Fibroblast of mammary gland (primary cell): ENCODE measurements at places on chromosomes 2 and 18.

DNA sequence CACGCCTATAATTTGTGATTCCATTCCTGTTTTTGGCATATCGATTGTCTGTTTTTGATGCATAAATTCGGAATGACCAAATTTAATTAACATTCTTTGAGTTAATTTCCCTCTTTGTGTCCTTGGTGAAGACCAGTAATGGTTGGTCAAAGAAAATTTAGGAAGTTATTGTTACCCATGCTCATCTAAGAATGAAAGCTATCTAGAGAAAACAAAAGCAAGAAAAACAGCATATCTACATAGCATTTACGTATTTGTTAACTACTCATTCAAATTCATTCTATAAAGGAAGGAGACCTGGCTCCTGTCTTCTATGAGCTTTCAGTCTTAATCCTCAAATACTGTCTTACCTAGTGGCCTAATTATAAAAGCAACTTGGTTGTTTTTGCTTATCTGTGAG, 59.2 kb upstream of the CHST9 start:
- DNase-seq = no peak

GRCh38 chr2:190023860-190024259, 38.7 kb downstream of the MSTN start:
- DNase-seq = peak; percentile 62

DNA sequence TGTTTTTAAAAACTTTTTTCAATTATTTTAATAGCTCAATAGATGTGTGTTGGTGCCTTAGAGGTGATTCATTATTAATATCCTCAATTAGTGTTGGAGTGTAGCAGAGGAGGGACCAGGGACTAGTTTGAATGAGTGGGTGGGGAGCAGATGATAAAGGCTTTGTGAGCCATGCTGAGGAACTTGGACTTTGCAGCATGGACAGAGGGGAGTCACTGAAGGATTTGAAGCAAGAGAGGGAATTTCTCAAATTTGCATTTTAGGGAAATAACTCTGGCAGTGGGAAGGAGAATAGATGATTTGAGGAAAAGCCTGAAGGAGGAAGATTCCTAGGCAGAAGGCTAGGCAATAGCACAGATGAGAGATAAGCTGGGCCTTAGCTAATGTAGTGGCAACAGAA, 42.3 kb upstream of the RMND5A start:
- no peak for DNase-seq

DNA sequence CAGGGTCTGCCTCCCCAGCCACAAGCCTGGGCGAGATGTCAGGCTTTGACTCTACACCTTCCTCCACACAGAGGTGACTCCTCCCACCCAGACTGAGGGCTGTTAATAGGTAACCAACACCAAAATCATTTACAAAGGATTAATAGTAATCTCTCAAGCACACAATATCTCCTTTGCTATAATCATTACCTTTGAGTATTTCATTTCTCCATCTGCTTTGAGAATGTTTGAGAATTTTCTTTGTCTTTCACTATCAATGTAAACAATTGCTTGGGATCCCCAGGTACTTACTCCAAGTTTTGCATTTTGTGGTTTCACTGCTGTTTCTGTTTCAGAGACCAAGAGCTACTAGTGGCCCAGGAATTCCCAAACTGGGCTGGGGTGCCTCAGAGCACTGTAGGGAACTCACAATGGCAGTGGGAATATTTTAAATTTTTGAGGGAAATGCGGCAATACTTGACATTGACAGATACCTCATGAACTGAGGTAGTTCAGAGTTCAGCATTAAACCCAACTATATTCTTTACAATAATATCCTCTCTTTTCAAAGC, 166.4 kb upstream of the MGAT5 start:
- no peak for DNase-seq
